ENCODE measurements at places on chromosomes 5 and 9. TPM values are rescaled to one million over a fixed set of nuclear protein-coding genes. Genes with fewer than 3 reads are reported as not detected.

The MARVELD2 gene
- total RNA-seq, result 67.3 TPM

The ROPN1L gene
- total RNA-seq, result not detected

- H3K4me1 ChIP-seq, result no peaks in the 10 kb centered on the region
- no peaks in the 10 kb centered on the region for H3K27me3 ChIP-seq
- no peak overlapping the region for H3K4me3 ChIP-seq
- no peak overlapping the region for H3K27ac ChIP-seq
- H3K36me3 ChIP-seq, result no peaks in the 10 kb centered on the region
- DNase-seq, result no peak
These were observed 58.6 kb downstream of the TMC1 start for GRCh38 chr9:72579880-72580550.

DNA sequence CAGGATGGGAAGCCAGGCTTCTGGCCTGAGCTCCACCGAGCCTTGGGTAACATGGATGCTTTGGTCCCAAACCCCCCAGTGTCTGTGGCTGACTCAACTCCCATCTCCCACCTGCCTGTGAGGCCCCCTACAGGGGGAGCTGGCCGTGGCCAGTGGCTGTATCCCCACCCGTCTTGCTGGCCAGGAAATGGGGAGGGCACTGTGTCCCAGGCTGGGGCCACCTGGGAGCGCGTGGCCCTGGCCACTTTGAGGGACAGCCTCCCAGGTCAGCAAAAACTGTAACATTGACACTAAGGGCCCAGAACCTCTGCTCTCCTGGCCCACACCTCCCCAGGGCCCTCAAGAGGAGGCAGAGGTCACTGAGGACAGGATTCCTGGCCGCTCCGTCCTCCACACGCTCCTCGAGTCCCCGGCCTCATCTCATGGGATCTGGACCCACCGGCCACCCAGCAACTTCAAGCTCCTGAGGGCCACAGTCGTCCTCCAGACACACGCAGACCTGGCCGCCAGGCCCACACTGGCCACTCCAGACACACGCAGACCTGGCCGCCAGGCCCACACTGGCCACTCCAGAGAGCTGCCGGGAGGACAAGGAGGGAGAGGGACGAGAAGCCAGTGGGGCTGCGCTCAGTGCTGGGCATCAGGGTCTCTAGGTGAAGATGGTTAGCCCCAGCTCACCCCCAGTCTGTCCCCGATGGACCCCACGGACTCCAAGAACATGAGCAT, 44.2 kb downstream of the DBH start:
- no peaks in the 10 kb centered on the region for H3K36me3 ChIP-seq
- H3K4me1 ChIP-seq, result peaks cover 18% of the 10 kb centered on the region
- no peaks in the 10 kb centered on the region for H3K27me3 ChIP-seq
- no peak for DNase-seq

GRCh38 chr9:107772988-107773387, 283.4 kb upstream of the KLF4 start:
- no peaks in the 10 kb centered on the region for H3K27me3 ChIP-seq
- no peak for DNase-seq
- no peak overlapping the region for H3K27ac ChIP-seq
- H3K4me3 ChIP-seq, result no peak overlapping the region

- no peaks in the 10 kb centered on the region for H3K4me1 ChIP-seq
- H3K36me3 ChIP-seq, result no peaks in the 10 kb centered on the region
- H3K27ac ChIP-seq, result no peak overlapping the region
- no peak overlapping the region for H3K4me3 ChIP-seq
- no peak for DNase-seq
These were observed 55.2 kb upstream of the ADRA1B start for GRCh38 chr5:159861086-159861485.

- H3K4me1 ChIP-seq, result no peaks in the 10 kb centered on the region
- no peaks in the 10 kb centered on the region for H3K36me3 ChIP-seq
- no peak overlapping the region for H3K27ac ChIP-seq
- no peak overlapping the region for H3K4me3 ChIP-seq
- H3K27me3 ChIP-seq, result no peaks in the 10 kb centered on the region
These were observed 140.9 kb upstream of the DMRT1 start for GRCh38 chr9:700365-701282.

DNA sequence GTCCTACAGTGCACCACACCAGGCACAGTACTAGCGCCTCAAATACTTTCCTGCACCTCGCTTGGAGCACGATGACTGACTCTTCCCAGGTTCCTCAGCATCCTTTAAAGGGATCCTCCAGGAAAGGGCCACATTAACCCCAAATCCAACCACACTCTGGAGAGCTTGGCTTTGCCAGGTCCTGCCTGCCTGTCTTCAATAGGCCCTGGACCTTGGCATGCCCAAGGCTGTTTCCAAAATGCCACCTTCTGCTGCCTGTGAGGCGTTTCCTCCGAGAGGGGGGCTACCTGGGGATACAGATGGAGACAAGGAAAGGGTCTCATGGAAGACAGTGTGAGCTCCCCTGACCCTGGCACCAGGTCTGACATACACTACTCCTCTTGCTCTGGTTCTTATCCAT, 169.9 kb downstream of the DAB2IP start:
- H3K4me1 ChIP-seq, result no peaks in the 10 kb centered on the region
- H3K4me3 ChIP-seq, result no peak overlapping the region
- H3K27me3 ChIP-seq, result no peaks in the 10 kb centered on the region
- no peak for DNase-seq
- no peak overlapping the region for H3K27ac ChIP-seq

DNA sequence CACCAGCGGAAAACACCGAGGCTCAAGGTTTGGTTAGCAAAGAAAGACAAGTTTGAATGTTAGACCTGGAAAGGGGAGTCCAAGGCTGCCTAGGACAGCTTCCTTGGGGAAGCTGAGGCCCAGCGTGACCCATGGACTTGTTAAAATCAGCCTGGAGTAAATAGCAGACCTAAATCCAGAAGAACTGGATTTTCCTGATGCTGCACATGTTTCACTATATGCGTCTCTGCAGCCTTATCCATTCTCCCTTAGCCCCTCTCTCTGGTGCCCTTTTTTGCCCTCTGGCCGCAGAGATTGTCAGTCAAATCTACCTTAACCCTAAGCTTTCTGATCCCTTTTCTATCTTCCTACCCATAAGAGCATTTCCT, 119.9 kb downstream of the NTRK2 start:
- H3K27ac ChIP-seq, result no peak overlapping the region
- no peak for DNase-seq
- H3K36me3 ChIP-seq, result no peaks in the 10 kb centered on the region

GRCh38 chr5:37495210-37495609, 116.1 kb downstream of the WDR70 start:
- H3K27me3 ChIP-seq, result no peaks in the 10 kb centered on the region
- no peaks in the 10 kb centered on the region for H3K4me1 ChIP-seq
- no peak for DNase-seq
- no peak overlapping the region for H3K4me3 ChIP-seq

GRCh38 chr9:121855476-121855875, 204.0 kb downstream of the DAB2IP start:
- H3K27ac ChIP-seq, result no peak overlapping the region
- no peaks in the 10 kb centered on the region for H3K36me3 ChIP-seq
- H3K4me3 ChIP-seq, result no peak overlapping the region
- DNase-seq, result no peak
- no peaks in the 10 kb centered on the region for H3K27me3 ChIP-seq

GRCh38 chr9:113808391-113809358, 67.4 kb upstream of the ZNF618 start:
- no peak overlapping the region for H3K27ac ChIP-seq
- H3K27me3 ChIP-seq, result no peaks in the 10 kb centered on the region
- H3K4me1 ChIP-seq, result no peaks in the 10 kb centered on the region
- no peak for DNase-seq
- no peaks in the 10 kb centered on the region for H3K36me3 ChIP-seq
- H3K4me3 ChIP-seq, result no peak overlapping the region

GRCh38 chr5:14331386-14331781, 188.2 kb downstream of the TRIO start:
- no peaks in the 10 kb centered on the region for H3K4me1 ChIP-seq
- no peak overlapping the region for H3K27ac ChIP-seq
- peaks cover 45% of the 10 kb centered on the region for H3K36me3 ChIP-seq

- H3K36me3 ChIP-seq, result no peaks in the 10 kb centered on the region
- no peak for DNase-seq
- H3K4me1 ChIP-seq, result no peaks in the 10 kb centered on the region
- H3K27ac ChIP-seq, result no peak overlapping the region
- no peaks in the 10 kb centered on the region for H3K27me3 ChIP-seq
- no peak overlapping the region for H3K4me3 ChIP-seq
These were observed 271.8 kb downstream of the NNT start for GRCh38 chr5:43874772-43875171.

DNA sequence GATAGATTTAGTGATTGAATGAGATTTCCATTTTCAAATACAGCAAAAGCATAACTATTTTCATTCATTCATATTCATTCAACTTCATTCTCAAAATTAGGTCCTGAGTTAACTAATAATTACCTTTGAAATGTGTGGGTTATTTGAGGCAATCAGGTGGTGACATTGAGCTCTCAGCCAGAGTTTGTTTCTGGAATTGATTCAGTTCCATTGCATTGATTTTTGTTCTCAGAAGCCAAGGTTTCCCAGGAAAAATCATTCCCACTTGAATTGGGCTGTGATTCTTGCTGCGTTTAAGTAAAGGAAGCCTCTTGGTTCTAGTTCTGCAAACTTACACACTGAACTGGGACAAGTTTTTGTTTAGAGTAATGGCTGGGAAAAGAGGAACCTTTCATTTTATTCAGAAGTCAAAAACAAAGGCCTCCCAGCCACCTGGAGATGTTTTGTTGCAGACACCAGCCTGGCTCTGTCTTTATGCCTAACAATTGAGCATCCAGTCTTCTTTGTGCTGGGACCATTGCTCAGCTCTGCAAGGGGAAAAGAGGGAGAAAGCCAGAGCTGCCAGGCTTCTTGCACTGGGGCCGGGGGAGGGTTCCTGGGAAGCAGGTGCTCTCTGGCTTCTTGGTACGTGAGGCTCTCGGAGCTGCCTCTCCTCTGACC, 198.6 kb downstream of the TRIO start:
- DNase-seq, result no peak
- no peak overlapping the region for H3K4me3 ChIP-seq
- H3K27ac ChIP-seq, result no peak overlapping the region
- H3K36me3 ChIP-seq, result no peaks in the 10 kb centered on the region

The PCDHB15 gene
- 0.35 TPM for total RNA-seq

DNA sequence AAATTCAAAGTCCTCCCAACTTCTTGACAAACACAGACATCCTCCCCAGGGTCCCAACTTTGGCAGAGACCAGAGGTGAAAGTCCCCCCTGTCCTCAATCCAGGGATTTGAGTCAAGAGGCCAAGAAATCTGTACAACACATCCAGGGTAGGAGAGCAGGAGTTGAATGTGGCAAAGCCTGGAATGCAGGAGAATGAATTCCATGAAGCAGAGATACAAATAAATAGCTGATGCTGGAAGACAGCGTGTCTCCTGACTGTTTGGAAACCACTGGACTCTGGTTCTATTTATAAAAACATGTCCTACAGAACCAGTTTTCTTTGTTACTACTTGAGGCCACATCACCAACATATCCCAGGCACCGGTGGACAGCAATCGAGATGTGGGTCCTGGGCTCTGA, 43.7 kb upstream of the SLIT3 start:
- no peaks in the 10 kb centered on the region for H3K4me1 ChIP-seq
- H3K4me3 ChIP-seq, result no peak overlapping the region
- no peaks in the 10 kb centered on the region for H3K27me3 ChIP-seq
- H3K27ac ChIP-seq, result no peak overlapping the region

The IFNA1 gene
- not detected for total RNA-seq

- H3K27ac ChIP-seq, result peak overlapping the region; percentile 67
- no peaks in the 10 kb centered on the region for H3K36me3 ChIP-seq
- no peaks in the 10 kb centered on the region for H3K27me3 ChIP-seq
These were observed 52.7 kb upstream of the TJP2 start for GRCh38 chr9:69121155-69122081.

DNA sequence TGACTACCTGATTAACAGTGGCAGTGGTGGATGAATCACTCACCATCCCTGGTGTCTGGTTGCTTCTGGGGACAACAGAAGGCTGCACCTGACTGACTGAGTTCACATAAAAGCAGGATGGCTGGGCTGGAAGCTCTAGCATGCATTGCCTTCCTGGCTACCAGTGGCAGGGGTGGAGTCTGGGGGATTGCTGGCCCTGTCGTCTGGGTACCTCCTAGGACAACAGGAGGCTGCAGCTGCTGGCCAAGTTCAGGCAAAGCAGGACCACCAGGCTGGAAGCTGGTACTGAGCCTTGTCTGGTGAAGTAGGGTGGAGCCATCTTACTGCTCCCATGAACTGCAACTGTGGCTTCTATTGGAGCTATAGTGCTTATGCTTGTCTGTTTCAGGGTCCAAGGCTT, 480.8 kb upstream of the CTNND2 start:
- no peak for DNase-seq
- H3K4me3 ChIP-seq, result no peak overlapping the region
- no peaks in the 10 kb centered on the region for H3K4me1 ChIP-seq
- H3K27ac ChIP-seq, result no peak overlapping the region
- H3K27me3 ChIP-seq, result no peaks in the 10 kb centered on the region

DNA sequence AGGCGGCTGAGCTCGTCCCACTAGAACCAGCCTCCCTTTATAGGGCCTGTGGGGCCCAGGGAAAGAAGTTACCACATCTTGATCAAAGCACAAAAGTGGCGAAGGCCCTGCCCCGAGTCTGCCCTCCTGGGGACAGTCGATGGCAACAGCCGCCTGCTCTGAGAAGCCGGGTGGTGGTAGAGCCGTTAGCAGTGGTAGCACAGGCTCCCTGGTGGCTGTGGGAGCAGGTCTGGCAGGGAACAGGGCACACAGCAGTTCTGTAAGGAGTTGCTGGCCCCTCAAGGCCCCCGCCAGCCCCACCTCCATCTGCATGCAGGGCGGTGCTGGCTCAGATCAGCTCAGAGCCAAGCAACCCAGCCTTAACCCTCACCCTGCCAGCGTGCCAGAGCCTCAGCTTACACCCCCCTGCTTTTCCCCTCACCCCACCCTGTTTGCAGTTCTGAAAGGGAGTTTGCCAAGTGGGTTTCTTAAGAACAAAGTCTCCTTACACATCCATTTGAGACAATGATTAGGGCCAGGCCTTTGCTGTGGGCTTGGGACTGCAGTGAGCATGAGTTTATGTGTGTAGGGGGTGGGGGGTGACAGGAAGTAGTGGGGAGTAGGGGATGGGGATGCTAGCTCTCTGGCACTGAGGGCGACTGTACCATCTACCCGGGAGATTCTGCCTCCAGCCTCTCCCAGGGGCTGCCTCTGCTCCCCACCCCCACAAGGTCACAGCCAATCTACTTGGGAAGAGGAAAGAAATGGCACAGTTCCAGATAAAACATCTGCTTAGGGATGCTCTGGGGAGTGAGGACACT, 11.8 kb downstream of the ACSL6 start:
- H3K36me3 ChIP-seq, result no peaks in the 10 kb centered on the region
- peaks cover 10% of the 10 kb centered on the region for H3K4me1 ChIP-seq
- no peak overlapping the region for H3K27ac ChIP-seq
- peak; percentile 36 for DNase-seq

The SPEF2 gene
- total RNA-seq, result 2.5 TPM

GRCh38 chr5:62112689-62113228, 193.2 kb upstream of the KIF2A start:
- no peak overlapping the region for H3K4me3 ChIP-seq
- no peaks in the 10 kb centered on the region for H3K27me3 ChIP-seq
- no peaks in the 10 kb centered on the region for H3K4me1 ChIP-seq
- no peak for DNase-seq
- no peaks in the 10 kb centered on the region for H3K36me3 ChIP-seq

- no peak for DNase-seq
- no peaks in the 10 kb centered on the region for H3K36me3 ChIP-seq
- no peak overlapping the region for H3K27ac ChIP-seq
- peaks cover 11% of the 10 kb centered on the region for H3K4me1 ChIP-seq
These were observed 47.0 kb upstream of the EXOC3 start for GRCh38 chr5:395921-396530.
